Stimulated activated CD4-positive, alpha-beta T cell treated with anti-CD3 and anti-CD28 coated beads, Interleukin-2, amount 100 ng/mL, for 48 hours (primary cell): ENCODE measurements at places on chromosomes 11 and 22.

DNA sequence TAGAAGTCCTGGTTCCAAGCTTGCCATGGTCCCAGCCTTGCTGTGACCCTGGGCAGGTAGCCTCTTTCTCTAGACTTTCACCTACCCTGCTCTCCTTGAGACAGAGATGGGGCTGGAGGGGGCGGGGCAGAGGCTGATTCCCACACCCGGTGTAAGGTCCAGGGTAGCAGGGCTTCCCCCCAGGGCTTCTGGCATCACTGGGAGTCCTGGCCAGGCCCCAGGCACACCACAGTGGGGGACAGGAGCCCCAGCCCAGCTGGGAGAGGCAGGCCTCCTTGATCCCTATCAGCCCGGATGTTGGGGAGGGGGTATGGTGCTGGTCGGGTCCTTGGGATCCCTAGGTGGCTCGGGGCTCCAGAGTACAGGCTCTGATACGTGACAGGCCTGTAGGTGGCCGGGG is 1.7 kb upstream of the NUDT8 start:
- DNase-seq: no peak

- no peak for DNase-seq
Measured at GRCh38 chr11:121524233-121524631, 71.5 kb upstream of the SORL1-AS1 start.

DNA sequence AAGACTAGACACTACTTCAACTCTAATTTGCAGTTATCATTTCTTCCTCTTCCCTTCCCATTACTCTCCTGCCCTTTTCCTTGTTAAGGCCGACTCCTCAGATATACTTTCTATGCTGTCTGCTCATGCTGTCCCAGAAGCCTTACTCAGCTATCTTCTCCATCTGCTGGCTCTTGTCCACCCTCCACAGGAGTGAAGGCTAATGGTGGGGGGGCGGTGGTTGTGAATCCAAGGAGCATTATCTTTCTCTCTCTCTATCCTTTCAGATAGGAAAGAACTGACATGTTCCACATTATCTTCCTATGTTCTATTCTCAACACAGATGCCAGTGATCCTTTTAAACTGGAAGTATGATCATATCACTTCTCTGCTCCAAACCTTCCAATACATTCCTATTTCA is 37.4 kb downstream of the USP28 start:
- DNase-seq: no peak

DNA sequence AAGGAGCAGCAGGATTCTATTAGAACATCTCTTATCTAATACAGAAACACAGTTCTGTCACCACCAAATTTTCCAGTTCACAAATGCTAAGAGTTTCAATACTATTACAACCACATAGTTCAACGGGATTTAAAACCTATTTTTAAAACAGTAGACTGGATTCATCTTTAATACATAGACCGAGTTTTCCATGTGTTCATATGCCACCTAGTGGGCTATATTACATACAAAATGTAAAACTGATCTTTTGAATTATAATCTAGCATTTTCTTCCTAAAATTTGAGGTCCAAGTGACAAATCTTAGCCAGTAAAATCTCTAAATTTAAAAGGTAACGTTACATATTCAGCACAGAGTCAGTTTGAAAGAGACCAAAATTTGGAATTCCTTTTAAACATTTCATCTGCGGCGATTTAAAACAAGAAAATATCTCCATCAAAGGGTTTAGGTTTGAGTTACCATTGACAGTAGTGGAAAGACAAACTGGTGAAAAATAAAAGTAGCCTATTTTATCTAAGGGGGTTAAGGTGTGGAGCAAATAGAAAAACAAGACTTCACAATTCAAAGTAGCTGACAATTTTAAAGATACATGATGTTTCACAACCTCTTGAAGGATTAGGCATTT is 269.3 kb upstream of the MPPED2 start:
- no peak for DNase-seq

GRCh38 chr11:74948546-74948897 is 369 bp downstream of the XRRA1 start:
- DNase-seq: no peak

- peak; percentile 80 for DNase-seq
Measured at GRCh38 chr11:76721755-76722677, 51.5 kb upstream of the LRRC32 start.

GRCh38 chr11:64285885-64286800 is 495 bp downstream of the GPR137 start:
- no peak for DNase-seq

DNA sequence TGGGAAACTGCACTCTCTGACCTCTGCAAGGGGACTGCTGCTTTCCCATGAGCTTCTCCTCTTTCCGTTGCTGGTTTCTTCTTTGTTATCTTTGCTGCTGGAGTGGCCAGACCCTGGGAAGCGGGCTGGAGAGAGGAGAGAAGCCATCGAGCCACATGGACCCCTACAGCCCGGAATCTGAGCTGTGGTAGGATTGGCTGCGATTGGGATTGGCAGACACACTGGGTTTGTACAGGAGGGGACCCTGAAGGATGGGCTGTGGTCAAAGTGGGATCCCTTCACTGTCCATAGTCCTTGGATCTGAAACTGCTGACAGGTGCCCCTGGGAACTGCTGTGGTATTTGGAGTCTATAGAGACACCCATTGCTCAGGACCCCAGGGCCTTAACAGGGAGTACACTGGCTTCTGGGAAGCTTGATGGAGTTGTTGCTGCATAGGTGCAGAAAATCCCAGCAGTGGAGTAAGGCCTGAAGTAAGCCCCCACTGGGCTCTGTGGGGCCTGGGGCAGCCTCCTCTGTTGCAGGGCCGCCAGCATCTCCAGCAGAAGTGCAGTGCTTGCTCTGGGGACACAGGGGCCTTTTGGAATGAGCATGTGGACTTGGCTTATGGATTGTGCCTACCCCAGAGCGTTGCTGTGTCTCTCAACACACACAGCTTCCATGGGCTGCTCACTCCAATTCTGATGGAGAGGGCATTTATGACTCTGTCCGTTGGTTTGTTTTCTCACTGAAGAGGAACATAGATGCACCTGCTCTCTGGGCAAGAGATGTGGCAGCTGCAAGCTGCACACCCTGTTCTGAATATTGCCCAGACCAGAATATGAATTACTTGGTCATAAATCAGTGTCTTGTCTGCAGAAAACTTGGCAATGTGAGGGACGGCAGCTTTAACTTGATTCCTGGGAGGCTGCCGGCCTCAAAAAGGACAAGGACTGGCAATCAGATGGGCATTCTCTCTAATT is 32.0 kb downstream of the BCR start:
- no peak for DNase-seq

DNA sequence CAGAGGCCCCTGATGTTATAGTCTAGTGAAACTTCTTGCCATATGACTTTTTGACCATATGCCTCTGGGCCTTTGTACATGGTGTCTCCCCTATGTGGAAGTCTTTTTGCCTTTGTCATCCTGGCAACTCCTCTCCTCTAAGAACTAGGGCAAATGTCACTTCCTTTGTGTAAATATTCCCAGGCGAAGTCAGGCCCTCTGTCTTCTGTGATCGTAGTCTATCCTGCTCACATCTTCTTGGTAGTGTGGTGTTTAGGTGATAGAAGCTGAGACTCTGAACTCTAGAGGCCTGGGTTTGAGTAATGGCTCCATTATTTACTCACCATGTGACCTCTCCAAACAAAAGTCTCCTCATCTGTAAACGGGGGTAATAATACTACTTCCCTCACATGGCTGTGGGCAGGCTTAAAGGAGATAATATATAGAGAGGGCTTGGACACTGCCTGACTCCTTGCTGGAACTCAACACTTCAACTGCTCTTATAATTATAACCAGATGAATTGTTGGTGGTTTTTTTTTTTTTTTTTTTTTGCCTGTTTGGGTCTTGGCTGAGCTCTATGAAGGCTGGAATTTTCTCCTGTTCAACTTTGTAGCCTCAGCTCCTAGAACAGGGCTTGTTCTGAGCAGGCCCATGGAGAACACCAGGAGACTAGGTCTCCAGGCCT is 43.8 kb downstream of the INSC start:
- no peak for DNase-seq

DNA sequence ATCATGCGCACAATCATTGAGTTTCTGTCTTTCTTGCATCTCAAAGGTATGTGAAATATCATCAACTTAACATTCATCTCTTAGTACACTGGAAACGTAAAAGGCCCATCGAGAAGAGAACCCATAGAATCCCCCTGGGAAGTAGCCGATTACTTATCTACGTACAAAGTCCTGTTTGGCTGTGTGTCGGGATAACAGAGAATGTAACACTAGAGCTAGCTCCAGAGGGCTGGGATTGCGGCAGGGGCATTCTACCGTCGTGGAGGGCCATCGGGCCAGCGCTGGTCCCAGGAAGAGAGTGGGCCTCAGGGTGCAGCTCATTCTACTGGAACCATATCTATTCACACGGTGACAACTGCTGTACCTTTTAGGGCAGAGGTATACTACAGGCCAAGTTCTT is 4.5 kb downstream of the GAL start:
- DNase-seq: no peak

DNA sequence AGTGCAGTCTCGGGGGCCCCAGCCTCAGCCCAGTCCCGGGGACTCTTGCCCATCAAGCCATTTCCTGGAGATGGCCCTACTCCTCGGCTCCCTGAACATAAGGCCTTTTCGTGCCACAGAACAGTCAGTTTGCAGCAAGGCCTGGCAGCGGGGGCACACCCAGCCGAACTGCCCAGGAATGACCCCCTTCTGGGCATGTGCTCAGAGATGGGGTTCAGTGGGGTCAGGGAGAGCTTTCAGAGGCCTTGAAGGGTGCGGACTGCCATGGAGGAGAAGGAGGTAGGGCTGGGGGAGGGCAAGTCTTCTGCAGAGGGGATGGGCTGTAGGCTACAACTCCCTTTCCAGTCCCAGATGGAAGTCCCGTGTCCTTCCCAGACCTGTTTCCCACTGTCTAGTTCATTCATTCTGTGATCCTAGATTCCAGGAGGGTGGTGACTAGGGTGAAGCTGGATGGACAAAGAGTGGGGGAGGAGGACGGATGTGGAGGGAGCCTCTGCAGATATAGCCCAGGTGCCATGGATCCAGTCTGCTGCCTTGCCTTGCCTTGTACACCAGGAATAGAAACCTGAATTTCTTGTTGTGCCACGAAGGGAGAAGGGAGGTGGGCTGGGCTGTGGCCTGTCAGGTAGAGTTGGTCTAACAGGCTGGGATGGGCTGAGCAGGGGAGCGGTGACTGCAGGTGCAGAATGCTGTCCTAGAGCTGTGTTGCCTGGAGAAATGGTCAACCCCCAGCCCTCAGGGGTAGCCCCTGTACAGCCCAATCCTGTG is 14.2 kb upstream of the OMP start:
- DNase-seq: no peak

DNA sequence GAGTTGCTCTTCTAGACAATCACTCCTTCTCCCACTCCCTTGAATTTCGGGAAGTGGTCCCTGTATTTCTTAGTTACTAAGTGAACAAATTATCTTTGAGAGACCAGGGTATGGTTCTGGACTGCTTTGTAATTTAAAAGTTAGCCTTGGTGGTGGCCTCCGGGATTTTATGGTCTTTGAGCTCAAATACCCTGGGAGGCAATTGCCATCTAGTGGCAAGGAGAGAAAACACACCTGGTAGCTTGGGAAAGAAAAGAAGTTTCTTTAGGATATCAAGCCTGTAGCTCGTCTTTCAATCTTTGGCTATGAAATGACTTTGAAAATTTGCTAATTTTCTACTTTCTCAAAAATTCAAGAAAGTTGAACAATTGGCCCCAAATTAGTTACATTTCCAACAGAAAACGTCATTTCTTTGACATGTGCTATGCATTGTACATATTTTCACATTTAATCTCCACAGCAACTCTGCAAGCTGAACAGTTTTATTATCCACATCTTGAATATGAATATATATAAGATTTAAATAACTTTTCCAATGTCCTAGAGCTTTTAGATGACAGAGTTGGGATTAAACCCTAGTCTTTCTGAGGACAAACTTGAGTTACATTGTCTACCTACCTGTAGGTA is 39.1 kb downstream of the MMP27 start:
- no peak for DNase-seq

DNA sequence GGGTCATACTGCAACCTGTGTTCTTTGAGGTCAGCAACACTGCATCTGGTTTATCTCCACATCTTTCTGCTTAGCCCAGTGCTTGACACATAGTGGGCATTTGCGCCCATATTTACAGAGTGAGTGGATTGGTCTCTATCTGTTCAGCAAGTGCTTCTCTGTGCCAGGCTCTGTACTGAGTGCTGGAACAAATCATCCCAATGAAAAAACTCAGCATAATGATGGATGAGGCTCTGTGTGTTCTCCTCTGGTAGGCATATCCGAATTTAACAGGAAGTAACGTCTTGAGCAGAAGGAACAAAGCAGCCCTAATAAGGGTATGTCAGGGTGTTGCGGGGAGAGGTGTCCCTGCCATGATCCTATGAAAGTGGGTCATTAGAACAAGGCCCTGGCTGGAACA is 46.0 kb downstream of the MCM5 start:
- no peak for DNase-seq

- no peak for DNase-seq
Measured at GRCh38 chr11:128610721-128611617, 23.6 kb upstream of the ETS1 start.

DNA sequence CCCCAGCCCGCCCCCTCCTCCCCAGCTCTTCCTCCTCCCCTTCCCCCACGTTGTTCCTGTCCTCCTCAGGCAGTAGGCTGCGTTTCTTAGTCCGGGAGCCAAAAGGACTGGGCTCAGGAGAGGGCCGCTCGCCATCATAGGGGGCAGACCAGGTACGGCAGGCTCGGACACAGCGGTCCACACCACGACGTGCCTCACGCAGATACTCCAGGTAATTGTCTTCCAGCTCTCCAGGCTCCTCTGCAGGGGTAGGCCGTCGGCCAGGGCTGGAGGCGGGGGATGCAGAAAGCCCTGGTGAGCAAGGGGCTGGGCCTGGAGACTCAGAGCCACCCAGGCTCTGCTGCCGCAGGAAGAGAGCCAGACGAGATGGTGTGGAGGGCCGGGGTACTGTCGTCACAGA is 12.4 kb downstream of the C11orf42 start:
- DNase-seq: no peak

DNA sequence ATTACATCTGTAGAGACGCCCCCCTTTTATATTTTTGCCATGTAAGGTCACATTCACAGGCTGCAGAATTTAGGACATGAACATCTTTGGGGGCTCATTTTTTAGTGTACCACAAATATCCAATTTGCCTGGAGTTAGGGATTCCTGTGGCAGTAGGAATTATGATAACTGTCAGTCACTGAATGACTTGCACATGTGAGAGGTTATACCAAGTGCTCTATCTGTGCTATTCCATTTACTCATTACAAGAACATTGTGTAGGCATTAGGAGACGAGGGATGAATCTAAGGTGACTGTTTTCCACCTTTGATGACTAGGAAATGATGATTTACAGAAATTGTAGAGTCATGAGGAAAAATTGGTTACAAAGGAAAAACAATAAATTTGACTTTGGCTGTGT is 79.3 kb downstream of the LIF start:
- DNase-seq: no peak

GRCh38 chr22:19875061-19875530 is 20.4 kb upstream of the GNB1L start:
- no peak for DNase-seq

DNA sequence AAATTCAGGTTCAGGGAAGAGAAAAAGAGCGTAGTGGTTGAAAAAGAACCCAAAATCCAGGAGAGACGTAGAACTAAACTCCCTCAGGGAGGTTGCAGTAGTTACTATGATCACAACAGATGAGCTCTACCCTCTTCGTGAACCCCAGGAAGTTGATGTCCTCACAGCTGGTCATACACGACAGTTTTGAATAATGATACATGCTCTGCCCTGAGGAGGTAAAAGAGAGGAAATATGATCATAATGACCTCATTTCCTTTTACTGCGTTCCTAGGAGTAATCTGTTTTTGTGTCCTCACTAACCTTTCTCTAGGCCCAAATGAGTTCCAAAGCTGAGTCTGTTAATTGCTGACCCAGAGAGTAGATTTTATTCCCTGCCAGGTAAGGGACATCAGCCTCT is 1.3 kb downstream of the PATE2 start:
- no peak for DNase-seq

GRCh38 chr11:75435571-75435925 is 2.5 kb upstream of the KLHL35 start:
- DNase-seq: no peak
